C1 segment of cervical spinal cord (tissue), 14 donors: ENCODE measurements at places on chromosomes 12 and 14.

DNA sequence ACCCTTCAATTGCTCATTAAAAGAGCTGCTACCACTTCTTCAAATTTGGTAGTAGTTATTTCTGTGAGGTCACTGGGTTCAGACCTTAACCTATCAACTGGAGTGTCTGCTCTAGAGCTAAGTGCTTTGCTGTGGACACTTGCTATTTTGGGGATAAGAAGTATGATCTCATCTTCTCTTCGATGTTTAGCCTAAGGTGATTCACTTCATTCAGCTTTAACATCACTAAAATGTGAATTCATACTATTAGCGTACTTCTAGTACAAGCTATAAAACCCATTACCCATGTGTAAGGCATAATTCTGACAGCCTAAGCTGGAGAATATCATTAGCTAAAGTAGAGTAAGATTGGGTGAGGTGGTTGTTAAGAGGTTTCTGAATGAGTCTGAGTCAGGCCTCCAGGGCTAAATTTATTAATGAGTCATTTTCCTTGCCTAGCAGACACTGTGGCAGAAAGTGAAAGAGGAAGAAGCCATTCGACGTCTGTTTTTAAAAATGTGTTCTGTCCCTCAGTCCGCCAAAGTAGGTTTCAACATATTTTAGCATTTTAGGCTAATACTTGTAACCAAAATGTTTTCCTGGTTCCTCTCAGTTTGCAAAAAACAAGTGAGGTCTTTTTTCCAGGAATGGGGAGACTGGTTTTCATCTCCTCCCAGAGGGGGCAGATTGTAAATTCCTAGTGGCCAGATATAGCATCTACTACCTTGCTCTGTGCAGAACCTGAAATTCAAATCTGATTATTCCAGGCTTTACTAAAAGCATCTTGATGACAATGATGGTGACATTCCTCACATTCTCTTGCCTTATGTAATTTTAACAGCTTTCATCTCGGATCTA is 103.6 kb downstream of the SSPN start:
- no peak for DNase-seq

DNA sequence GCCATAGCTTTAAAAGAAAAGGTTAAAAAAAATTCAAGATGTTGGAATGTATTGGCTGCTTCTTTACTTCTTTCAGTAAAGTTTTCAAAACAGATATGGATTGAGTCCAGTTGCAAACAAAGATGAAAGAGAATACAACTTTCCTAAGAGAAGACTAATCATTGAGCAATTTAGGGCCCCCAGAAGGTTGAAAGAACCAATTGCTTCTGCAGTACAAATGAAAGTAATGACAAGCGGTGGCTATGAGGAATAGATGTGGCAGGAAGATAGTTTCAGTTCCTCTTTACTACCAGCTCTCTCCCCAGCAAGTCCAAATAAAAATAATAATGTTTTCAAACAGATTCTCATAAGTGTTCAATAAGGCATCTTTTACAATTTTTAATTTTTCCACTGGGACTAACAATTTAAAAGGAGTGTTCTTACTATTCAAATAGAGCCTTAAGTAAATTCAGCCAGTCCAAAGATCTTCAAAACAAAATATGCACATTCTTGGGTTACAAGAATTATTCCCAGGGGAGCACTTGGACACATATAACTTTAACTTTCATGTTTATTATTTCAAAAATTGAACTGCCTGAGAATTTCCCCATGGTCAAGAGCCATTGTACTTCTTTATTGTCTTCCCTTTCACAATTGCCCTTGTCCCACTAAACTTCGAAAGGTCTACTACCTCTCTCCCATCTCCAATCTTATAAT is 62.3 kb upstream of the PPP1R12A start:
- DNase-seq = no peak

DNA sequence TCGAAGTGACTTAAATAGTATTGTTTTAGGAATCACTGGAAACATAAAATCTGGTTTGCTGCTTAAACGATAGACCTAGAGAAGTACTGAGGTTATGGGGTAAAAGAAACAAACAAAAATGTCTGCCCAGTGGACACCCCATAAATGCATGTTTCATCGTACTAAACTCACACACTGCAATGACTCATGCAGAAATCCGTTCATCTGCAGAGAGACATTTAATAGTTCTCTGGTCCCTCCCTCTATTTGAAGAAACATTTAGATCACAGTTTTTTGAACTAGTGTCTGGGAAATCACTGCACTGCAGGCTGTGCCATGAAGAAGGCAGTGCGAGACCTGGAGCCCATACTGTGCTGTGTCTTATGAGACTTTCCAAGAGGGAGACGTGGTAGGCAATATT is 25.5 kb downstream of the SLC17A8 start:
- DNase-seq = no peak

- DNase-seq = no peak
Observed at GRCh38 chr12:128928361-128928760, 75.1 kb downstream of the GLT1D1 start.

DNA sequence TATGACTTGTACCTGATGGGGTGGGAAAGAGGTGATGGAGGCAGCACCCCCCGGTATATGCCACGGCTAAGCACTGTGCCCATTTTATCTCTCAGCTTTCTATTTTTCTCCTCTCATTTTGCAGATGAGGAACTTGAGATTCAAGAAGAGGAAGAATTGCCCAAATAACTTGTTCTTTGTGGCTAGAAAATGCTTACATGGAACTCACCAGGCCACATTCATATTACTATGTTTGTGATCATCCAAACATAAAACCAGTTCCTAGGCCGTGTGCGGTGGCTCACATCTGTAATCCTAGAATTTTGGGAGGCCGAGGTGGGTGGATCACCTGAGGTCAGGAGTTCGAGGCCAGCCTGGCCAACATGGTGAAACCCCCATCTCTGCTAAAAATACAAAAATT is 14.5 kb upstream of the PSMD9 start:
- no peak for DNase-seq

GRCh38 chr12:39581592-39581991 is 38.0 kb downstream of the ABCD2 start:
- DNase-seq = no peak

GRCh38 chr12:3697311-3697870 is 55.5 kb downstream of the CRACR2A start:
- no peak for DNase-seq

DNA sequence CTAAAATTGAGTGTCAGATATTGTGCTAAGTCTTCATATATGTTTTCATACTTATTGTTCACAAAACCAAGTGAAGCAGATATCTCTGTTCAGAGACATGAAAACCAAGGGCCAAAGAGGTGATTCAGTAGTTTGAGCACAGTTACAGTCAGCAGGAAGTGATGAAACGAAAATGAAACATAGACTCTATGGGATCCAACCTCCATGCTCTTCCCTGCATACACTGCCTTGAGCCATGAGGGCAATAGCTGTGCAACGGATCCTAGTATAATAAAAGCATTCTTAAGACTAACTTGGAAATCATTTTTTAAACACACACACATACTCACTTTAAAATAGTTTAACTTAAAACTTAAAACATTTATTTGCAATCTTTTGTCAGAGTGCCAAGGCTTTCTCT is 27.9 kb downstream of the ESR2 start:
- no peak for DNase-seq

GRCh38 chr12:54000116-54001114 is at the start of gene HOXC9:
Gene HOXC9 (plus strand): TSS chr12:54000161. CDS start chr12:54000189, 28 bp downstream.
- DNase-seq = no peak
